ENCODE measurements at places on chromosomes 11 and 22.

DNA sequence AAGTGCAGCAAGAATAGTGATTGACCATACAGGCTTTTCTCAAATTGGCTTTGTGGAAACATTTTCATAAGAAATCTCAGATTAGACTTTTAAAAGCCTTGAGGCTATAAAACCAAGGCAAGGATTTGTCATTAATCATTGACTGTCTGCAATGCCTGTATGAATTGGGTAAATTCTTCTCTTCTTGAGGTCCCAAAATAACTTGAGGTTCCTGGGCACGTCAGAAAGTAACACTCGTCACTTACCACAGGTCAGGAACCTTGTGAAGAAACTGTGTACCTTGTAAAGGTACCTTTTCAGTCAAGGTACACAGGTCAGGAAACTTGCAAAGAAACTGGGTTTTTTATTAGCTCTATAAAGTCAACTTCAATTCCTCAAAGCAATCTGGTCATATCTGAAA is 43.3 kb upstream of the SORL1 start:
- DNase-seq: no peak

DNA sequence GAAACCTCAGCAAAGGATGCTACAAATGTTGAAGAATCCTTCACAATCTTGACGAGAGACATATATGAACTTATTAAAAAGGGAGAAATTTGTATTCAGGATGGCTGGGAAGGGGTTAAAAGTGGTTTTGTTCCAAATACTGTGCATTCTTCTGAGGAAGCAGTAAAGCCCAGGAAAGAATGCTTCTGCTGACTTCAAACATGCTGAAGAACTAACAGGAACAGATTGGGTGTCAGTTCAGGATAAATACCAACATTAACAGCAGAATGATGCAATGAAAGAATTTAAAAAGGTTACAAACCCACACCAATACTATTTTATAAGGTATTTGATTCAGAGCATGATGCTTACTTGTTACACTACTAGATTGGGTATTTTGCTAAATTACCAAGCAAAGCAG is 33.9 kb downstream of the RAB39A start:
- no peak for DNase-seq

DNA sequence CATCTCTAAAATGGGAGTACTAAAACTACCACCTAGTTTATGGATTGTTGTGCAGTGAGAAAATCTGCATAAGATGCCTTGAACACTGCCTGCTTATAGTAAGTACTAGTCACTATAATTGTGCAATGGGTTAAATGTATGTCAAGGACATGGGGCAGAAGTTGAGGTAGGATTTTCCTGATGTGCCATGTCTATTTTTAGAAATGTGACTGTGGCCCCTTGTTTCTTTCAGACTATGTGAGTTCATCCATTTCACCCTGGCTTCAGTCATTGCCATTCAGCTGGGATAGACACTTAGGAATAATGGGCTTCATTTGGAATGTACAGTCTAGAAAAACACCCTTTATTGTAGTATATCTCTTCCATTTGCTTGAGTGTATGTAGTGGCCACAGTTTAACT is 51.4 kb downstream of the BDNF start:
- no peak for DNase-seq

- no peak for DNase-seq
Measured at GRCh38 chr11:121583825-121584224, 131.1 kb upstream of the SORL1-AS1 start.

DNA sequence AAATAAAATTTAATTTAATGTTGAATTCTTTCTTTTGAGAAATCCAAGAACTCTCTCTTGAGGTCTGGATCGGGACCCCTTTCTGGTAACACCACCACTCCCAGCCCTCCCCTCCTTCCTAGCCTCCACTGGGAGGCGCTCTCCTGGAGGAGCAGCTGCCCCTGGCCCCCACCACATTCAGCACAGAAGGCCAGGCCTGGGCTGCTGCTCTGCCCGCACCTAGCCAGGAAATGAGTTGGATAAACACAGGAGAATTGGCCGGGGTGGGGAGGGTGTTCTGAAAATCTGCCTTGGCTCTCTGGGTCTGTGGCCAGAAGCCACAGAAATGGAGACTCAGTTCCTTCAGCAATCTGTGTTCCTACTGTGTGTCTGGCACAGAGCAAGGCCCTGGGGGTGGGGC is 31.2 kb downstream of the C22orf42 start:
- DNase-seq: no peak

DNA sequence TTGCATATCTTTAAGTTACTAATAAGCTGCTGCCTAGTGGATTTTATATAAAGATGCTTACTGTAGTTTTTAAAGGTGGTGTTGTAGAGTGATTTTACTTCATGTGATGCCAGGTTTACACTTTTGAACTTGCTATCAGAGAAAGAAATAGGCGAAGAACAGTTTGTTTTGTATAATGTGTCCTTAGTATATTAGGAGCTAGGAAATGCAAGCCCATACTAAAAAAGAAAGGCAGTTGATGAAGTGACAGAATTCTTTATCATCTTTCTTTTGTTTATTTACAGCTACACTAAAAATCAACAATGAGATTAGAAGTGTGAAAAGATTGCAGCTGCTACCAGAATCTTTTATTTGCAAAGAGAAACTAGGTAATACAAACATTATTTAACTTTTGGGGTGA is 12.8 kb downstream of the FBXO7 start:
- DNase-seq: no peak

DNA sequence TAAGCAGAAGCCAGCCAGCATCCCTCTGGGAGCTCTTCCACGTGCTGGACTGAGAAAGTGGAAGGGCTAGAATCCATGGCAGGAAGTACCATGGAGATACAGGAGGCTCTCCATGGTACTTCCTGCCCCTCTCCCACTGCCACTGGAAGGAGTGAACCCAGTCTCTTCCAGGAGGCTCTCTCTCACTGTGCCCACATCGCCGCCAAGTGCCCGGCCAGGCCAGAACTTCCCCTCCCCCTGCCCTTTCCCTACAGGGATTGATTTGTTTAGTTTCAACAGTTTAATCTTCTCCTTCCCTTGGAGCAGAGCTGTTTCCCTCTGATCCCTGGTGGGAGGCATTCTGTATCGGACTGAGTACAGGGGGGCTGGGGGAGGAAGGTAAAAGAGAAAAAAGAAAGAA is 133.6 kb downstream of the DSCAML1 start:
- no peak for DNase-seq

DNA sequence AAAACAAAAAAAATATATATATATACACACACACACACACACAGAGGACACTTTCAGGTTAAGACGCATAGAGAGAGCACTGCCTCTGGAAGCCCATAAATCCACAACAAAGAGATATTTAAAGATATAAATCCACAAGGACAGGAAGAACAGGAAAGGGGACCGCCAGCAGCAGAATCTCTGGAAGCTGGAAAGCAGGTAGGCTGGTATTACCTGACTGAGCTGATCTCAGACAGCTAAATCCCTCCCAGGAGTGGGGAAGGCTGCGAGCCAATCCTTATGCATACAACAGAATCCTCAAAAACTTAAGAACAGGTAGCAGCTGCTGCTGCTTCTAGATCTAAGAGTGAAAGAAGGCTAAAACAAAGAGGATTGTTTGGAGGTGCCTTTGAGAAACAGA is 1.8 kb upstream of the MCAT start:
- DNase-seq: no peak

- DNase-seq: no peak
Measured at GRCh38 chr11:73189723-73190556, 28.1 kb upstream of the P2RY2 start.

GRCh38 chr11:81197396-81197795 is 1536.3 kb downstream of the FAM181B start:
- no peak for DNase-seq

GRCh38 chr11:115676206-115676605 is 172.0 kb upstream of the CADM1 start:
- DNase-seq: no peak

GRCh38 chr22:44701824-44702478 is at the start of gene PRR5:
TSS of gene PRR5 (plus strand) at chr22:44702204. CDS start at chr22:44702475, 271 bp downstream.
- DNase-seq: peak; percentile 86

GRCh38 chr11:35005141-35005780 is 88.8 kb downstream of the PDHX start:
- DNase-seq: no peak

- peak; percentile 94 for DNase-seq
Measured at GRCh38 chr11:66371627-66372415, at the start of gene SLC29A2. TSS of gene SLC29A2 (minus strand) at chr11:66371760. CDS start at chr11:66371591, 169 bp downstream.

GRCh38 chr22:28742562-28742962 is 723 bp downstream of the HSCB start:
- peak; percentile 90 for DNase-seq

DNA sequence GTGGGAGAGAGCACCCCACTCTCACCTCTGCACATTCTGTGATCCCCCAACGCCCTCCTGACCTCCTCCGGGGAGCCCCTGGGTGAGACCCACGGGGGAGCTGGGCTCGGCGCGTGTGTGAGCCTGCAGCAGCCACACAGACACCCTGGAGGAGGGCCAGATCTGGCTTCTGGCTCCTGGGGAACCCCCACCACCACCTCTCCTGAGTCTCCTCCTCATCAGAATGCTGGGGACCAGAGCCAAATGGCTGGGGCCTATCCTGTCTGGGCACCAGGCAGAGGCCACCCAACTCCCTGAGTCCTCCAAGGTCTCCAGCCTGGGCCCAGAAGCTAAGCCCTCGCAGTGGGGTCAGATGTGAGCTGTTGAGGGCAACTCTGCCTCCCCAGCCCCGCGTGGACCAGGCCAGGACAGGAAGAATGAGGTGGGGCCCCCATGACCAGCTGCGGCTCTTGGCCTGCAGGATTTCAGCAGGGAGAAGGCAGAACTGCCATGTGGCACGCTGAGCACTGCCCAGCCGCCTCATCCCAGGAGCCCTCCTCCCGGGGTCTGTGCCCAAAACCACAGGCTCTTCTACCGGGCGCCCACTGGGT is 5.5 kb upstream of the PIM3 start:
- DNase-seq: no peak

GRCh38 chr22:18145676-18146388 is 4.1 kb upstream of the USP18 start:
- DNase-seq: no peak

- no peak for DNase-seq
Measured at GRCh38 chr11:35152575-35152974, 13.6 kb downstream of the CD44 start.

DNA sequence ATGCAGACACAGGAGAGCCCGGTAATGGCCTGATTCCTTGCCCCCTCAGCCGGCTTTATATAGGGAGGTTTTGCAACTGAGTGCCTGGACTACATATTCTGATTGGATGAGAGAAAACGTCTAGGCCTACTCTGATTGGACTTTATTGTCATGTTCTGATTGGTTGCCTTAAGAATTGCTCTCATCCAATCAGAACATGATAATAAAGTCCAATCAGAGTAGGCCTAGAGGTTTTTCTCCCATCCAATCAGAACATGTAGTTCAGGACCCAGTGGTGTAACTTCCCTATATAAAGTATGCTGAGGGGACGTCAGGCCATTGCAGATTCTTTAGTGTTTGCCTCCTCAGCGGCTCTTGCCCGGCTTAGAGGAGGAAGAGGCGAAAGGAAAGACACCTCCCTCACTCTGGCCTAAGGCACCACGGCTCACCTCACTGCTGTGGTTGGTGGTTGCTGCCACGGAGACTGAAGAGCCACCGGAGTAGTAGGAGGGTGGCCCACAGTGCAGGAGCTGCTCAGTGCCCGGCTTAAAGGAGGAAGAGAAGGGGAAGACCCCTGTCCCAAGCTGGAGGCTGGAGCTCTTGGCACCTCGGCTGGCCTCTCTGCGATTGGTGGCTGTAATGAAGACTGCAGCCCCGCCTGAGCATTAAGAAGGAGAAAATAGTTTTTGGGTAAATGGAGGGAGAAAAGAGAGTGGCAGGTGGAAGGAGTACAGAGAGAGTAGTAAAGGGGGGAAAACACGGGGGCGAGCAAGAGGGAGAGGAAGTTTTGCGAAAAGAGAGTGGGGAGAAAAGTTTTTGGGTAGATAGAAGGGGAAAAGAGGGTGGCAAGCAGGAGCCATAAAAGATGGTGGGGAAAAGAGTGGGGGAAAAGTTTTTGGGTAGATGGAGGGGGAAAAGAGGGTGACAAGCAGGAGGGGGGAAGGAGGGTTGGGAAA is 116.7 kb upstream of the SERPIND1 start:
- DNase-seq: no peak

GRCh38 chr11:18650859-18651557 is 16.9 kb upstream of the SPTY2D1 start:
- DNase-seq: peak; percentile 49

DNA sequence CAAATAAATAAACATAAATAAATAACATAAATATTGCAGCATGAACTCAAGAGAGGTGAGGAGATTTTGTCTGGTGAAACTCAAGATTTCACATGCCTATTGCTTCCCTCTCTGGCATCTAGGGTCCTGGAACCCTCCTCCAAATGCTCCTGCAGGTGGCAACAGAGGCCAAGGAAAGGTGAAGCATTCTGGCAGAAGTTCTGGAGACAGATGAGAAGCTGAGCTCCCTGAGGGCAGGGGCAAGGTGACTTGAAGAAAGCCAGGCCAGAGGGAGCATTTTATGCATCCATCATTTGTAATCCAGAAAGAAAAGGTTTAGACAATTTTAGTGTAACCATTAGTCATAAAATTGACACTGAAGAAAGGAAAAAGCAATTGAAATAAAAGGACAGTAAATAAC is 64.9 kb downstream of the ENDOD1 start:
- peak; percentile 66 for DNase-seq

DNA sequence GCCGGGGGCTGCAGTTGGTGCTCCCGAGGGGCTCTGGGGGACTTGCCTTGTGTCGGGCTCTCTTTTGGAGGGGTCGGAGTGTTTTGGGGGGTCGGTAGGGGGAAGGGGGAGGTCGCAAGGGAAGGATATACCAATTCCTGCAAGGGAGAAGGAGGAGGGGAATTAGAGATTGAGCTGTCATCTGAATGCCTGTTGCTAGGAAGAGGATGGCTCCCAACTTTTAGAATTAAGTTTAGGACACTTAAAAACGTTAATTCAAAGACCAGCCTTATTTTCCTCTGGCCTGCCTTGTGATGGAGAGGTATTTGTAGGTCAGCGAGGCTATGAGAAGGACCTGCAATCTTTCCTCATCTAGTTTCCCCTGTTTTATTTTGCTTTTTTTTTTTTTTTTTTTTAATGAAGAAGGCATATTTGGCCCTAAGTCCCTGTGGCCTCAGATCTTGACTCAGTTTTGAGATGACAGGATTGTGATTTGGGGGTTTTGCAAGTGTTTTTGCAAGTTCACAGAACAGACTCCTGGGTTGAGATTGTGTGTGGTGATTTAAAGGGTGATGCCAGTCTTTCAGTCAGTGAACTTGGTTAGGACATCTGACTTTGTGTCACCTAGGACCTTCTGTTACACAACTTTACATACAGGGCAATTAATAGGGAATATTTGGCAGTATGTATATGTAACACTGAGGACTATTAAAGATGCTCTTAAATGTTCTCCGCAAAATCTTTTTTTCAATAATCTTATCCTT is 672 bp downstream of the TMEM135 start:
- no peak for DNase-seq

DNA sequence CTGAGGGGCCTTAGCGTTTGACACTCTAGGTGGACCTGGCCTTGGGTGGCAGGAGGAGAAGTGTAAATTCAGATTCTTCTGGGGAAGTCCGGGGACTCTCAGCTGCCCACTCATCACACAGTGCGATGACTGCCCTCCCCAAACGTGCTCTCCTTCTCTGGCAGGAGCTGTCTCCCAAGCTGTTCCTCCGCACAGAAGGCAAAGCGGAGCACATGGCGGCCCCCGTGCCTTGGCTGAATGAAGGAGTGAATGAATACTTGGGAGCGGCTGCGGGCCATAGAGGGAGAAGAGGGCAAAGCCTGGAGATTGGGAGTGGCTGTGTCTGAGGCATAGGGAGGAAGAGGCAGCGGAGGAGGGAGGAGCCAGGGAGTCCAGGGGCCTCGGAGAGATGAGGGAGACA is 6.9 kb upstream of the NAA40 start:
- DNase-seq: no peak
